ENCODE measurements at places on chromosomes 2 and 18.

- no peak for DNase-seq
Measured at GRCh38 chr2:39733070-39733674, 45.9 kb downstream of the THUMPD2 start.

GRCh38 chr2:43934567-43934966 lies 61.2 kb downstream of the LRPPRC start:
- DNase-seq: no peak

GRCh38 chr2:105379741-105380186 lies 19.1 kb downstream of the FHL2 start:
- no peak for DNase-seq

- peak; percentile 74 for DNase-seq
Measured at GRCh38 chr2:101002562-101003277, 631 bp downstream of the RPL31 start.

DNA sequence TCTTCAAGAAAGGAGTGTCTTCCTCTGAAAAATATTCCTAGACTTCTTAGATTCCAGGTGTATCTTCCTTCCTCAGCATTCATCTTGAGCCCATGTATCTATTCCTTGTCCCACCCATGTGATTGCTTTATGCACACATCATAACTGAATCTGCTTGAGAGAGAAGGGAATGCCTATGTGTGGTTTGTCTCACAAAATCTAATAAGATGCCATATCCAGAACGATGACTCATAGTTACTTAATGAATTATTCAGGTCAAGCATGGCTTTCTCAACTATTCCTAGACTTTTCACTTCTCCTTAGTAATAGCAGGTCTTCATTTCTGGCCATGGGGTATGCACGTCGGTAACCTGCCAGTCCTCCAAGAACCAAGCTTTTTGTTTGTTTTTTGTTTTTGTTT lies 121.8 kb downstream of the SETBP1 start:
- peak; percentile 63 for DNase-seq

- no peak for DNase-seq
Measured at GRCh38 chr18:78642296-78642951, 337.2 kb upstream of the SALL3 start.

- peak; percentile 87 for DNase-seq
Measured at GRCh38 chr18:7879717-7880116, 312.6 kb downstream of the PTPRM start.

- peak; percentile 43 for DNase-seq
Measured at GRCh38 chr2:205696331-205696926, 14.1 kb downstream of the NRP2 start.

GRCh38 chr2:67581751-67582150 lies 184.6 kb downstream of the ETAA1 start:
- DNase-seq: peak; percentile 54

DNA sequence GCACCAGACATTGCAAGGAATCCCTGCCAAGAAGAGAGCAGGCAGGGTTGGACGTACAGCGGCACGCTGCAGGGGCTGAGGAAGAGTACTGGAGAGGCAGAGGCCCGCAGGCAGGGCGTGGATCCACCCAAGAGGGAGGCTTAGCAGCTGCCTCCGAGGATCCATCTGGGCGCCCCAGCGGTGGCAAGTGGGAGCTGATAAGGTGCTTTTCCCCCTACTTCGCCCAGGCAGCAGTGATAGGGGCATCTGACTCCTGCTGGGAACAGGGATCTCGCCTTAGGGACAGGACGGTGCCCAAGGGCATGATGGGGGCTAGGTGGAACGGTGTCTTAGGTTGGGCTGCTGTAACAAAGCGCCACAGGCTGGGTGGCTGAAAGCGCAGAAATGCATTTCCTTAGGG lies 67.4 kb upstream of the HS6ST1 start:
- no peak for DNase-seq

- DNase-seq: no peak
Measured at GRCh38 chr2:222935688-222936298, 75.0 kb downstream of the ACSL3 start.

GRCh38 chr2:128686497-128686859 lies 367.8 kb upstream of the HS6ST1 start:
- no peak for DNase-seq

DNA sequence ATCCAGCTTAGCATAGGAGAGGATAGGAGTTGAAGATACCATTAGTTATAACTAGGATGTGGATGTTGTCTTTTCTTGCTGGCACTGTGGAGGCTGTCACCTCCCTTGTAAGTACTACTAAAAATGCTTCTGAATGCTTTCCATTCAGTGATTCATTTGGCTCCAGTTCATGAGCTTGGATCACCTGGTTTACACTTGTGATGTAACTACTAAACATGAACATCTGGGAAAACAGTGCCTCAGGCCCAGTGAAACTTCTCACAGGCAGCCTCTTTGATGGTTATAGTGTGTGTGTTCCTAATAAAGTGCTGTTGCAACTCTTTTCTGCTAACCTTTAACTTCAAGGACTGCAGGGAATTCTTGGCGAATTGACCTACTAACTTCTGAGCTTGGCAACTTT lies 13.0 kb upstream of the SLC9A2 start:
- DNase-seq: peak; percentile 36

GRCh38 chr18:51582551-51582950 lies 385.1 kb upstream of the MEX3C start:
- no peak for DNase-seq

DNA sequence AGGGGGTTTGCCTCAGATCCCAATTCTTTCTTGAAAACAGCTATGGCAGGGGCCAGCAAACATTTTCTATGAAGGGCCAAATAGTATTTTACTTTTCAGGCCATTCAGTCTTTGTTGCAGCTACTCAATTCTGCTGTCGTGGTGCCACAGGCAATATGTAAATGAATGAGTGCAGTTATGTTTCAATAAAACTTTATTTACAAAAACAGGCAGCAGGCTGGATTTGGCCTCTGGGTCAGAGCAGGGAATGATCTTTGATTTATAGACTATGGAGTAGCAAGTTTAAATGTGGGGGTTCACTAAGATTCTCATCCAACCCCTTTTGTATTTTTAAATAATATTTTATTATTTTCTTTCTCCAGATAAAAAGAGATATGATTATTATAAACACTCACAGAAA lies 72.4 kb downstream of the IRS1 start:
- DNase-seq: no peak

DNA sequence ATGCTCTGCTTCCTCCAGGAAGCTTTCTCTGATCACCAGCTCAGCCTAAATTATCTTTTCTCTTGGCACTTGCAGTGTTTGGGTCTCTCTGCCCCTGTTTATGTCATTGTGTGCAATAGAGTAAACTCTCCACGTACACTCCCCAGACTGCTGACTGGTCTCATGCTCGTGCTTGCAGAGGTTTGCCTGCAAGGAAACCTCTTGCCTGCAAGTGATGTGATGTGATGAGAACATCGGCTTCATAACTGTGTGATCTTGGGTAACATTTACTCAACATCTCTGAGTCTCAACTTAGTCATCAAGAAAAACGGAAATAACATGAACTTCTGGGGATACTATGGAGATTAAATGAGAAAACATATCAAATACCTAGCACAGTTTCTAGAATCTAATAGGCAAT lies 92.3 kb downstream of the BIN1 start:
- DNase-seq: no peak

GRCh38 chr18:44897411-44897810 lies 216.7 kb downstream of the SETBP1 start:
- peak; percentile 80 for DNase-seq

- no peak for DNase-seq
Measured at GRCh38 chr2:145597809-145598208, 1077.9 kb upstream of the ZEB2 start.

GRCh38 chr2:102208774-102209173 lies 22.0 kb downstream of the IL1RL2 start:
- DNase-seq: no peak

DNA sequence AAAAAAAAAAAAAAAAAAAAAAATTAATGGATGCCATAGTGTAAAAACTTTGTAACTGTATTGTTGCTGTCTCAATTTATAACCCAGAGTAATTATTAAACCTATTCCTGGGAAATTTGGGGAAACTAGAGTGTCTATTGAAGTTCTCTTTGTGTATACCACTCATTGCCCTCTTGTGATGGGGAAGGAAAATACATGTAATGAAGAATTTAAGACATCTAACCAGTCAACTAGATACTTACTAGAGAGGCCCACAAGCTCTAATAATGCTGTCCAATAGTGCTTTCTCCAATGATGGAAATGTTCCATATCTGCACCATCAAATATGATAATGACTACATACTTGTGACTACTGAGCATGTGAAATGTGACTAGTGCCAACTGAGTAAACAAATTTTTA lies 168.5 kb upstream of the SLC39A10 start:
- no peak for DNase-seq

GRCh38 chr2:180322781-180323180 lies 315.7 kb upstream of the CWC22 start:
- DNase-seq: no peak

- no peak for DNase-seq
Measured at GRCh38 chr2:3940661-3941060, 237.3 kb downstream of the DCDC2C start.

DNA sequence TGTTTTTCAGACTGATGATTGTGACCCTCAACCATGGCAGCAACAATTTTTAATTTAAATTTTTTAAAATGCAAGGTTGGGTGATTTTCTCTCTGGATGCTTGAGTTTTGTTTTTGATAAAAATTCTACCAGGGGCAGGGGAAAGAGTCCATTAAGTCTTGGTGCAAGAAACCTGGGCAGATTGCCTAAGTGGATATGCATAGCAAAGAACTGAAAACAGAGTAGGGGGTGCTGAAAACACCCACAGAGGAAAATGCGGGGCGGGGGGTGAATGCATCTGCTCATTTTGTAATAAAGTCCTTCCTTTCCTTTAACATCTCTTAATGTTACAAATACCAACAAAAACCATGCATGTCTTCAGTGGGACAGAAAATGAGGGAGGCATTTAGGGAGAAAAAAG lies 138.0 kb downstream of the NEDD4L start:
- DNase-seq: no peak

- DNase-seq: peak; percentile 5
Measured at GRCh38 chr2:23273786-23274185, 111.2 kb upstream of the KLHL29 start.

Data from DMS53 (cell line).